Liver (tissue), 10 donors: ENCODE measurements at places on chromosomes 4 and X. TPM values are rescaled to one million over a fixed set of nuclear protein-coding genes. Genes with fewer than 3 reads are reported as not detected.

Gene ITIH6
- not detected for total RNA-seq

Gene FGD1
- total RNA-seq = 0.50 TPM

Gene EMCN
- total RNA-seq = 2.4 TPM

Gene IQCM
- total RNA-seq = not detected

Gene AR
- 2.8 TPM for total RNA-seq

Gene NKX6-1
- not detected for total RNA-seq

- no peak for DNase-seq
Observed at GRCh38 chr4:101710806-101711205, 79.7 kb upstream of the BANK1 start.

GRCh38 chrX:154821523-154821922 lies 12.9 kb downstream of the SMIM9 start:
- DNase-seq = no peak

DNA sequence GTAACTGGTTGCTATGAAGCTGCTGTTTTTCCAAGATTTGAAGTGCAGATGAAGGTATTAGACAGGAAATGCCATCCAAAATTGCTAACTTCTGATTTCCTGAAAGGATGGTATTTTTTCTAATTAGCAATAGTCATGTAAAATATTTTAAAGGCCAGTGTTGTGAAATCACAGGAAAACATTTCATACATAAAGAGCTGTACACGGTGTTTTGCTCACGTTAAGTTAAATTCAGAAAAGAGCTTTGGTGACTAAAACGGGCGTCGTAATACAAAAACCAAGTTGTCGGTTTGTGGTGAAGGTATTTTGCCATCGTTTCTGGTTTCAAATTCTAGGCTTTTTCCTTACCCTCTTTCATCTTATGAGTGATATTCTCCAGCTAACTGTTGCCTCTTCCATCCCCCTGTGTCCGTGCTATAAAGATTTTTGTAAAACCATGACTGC lies 39.8 kb downstream of the AFF1 start:
- DNase-seq = no peak

DNA sequence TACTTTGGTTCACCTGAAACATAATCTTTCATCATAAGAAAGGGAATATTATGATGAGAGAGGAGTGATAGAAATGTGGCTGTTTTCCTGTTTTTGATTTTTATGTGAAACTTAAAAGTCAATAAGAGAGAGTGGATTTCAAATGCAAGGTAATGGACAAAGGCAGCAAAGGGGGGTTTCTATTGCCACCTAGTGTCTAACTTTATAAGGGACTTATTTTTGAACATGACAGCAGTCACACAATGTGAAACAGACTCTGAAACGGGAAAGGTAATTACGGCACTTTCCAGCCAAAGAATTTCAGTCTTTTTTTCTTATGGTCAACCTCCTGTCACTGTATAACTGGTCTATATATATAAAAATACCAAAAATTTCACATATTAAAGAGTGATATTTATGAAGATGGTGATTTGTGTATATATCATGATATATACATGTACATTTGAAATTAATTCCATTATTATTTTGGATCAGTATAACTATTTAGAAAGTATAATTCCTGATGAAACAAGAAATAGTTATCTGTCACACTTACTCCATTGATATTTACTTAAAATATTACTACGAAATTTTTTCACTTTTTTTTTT lies 127.1 kb downstream of the FBXO8 start:
- DNase-seq = no peak

DNA sequence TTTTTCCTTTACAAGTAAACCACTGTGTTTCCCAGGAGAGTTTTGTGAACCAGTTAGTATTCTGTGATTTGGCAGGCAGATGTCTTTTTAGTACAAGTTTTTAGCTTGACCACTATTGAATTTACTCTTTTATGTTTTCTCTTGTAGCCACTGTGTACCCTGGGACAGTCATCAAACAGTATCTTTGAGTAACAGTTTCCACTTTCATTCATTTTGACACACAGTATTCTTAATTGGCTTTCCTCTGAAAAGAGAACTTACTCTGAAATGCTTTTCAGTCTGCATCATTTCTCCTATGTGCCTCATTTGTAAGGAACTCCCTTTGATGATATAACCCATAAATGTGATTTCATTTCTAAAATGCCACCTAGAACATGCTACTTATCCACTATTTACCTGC lies 476.5 kb downstream of the PDGFC start:
- DNase-seq = no peak

- no peak for DNase-seq
Observed at GRCh38 chr4:110119337-110119736, 79.1 kb downstream of the ELOVL6 start.

- DNase-seq = no peak
Observed at GRCh38 chr4:181950372-181951127, 292.7 kb upstream of the TENM3 start.

GRCh38 chrX:70049406-70049805 lies 332 bp downstream of the AWAT2 start:
- DNase-seq = no peak

DNA sequence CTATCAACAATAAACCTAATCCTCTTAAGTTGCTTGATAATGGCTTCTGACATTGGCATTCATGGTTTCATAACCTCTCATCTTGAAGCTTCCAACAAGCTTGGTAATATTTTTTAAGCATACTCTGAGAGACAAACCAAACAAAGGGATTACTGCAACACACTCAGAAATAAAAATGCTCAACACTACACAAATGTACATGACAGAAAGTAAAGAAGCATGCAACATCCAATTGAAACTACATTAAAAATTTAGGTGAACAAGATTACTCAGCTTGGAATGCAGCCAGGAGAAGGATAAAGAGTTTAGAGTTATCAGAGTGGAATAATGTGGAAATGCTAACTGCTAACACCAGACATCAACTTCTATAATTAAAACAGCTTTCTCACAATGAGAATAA lies 1136.6 kb upstream of the PABPC4L start:
- DNase-seq = no peak

DNA sequence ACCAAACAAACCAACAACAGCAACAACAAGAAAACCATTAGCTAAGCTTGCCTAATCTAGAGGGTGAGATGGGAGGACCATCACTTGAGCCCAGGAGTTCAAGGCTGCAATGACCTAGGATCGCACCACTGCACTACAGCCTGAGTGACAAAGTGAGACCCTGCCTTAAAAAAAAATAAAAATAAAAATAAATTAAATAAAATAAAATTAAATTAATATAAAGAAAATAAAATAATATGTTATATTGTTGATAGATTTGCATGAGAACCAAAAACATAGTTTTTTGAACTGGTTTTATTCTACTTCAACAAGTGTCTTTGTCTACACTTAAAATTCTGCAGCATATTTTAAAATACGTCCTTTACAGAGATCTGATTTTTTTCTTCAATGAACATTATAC lies 2683.1 kb downstream of the ARAP2 start:
- no peak for DNase-seq

DNA sequence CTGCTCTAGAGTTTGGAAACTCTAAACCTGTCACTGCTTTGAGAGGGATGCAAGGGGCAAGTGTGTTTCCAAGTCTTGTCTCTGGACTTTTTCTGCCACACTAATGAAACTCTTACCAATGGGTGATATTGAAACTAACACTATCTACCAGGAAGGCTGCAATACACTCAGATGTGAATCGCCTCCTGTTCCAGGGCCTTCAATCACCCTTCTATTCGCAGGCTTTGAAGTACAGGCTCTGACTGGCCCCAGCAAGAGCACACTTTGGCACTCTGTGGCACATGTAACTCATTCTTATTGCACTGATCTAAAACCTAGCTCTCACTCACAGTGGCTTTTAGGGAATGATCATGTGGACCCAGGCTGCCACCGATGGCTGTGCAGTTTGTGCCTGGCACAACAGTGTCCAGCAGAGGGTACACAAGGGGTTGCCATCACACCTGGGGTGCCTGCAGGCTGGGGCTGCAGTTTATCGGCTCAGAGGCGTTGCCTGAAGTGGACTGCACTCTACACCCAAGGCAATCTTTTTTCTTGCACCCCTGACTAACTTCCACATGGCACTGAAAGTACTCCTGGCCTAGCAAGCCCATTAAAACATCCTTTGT lies 210.8 kb downstream of the MGST2 start:
- DNase-seq = no peak

DNA sequence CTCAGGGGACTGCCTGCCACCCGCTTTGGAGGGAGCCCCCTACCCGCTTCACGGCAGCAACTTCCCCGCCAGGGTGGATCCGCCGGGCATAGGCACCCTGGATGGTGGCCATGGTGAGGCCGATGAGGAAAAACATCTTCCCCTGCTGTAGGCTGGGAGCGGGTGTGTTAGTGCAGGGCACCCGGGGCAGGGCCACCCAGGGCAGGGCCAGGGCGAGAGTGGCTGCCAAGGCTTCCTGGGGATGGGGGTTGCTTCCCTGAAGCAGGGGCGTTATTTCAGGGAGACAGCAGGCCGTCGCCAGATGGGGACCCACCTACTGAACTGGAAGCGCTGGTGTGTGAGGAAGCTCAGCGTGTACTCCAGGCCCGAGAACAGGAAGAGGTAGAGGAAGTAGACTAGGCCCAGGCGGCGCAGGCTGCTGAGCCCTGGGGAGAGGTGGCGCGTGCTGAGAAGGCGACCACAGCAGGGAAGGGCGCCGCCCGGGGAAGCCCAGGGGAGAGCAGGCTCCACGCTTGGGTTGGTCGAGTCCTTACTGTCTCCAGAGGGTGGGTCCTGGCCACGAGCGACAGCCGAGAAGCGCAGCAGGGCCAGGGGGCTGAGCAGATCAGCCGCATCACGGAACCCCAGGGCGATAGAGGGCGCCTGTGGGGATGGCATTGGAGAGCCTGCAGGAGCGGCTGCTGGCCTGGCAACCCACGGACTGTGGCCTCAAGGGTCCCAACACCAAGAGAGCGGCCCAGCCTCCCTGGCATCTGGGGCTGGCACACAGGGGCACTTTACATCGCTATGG lies 31.5 kb downstream of the NOP14 start:
- no peak for DNase-seq

GRCh38 chr4:3829956-3830773 lies 64.0 kb downstream of the ADRA2C start:
- DNase-seq = no peak

GRCh38 chr4:141771889-141772830 lies 135.8 kb downstream of the IL15 start:
- no peak for DNase-seq

DNA sequence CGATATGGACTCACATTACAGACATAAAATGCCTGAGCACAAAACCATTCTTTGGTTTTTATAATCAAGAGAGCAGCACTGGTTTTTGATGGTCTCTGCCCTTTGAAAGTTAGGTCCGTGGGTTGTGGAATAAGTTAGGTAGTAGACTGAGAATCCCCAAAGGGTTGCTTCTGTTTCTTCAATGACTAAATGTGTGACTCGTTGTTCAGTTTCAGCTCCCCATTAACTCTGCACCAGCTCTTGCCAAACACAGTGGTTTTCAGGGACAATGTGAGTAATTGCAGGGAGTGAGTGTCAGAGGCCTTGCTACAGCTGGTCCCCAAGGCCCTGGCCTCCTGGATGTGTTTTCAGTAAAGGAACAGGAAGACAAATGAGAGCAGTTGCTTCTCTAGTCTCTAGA lies 24.8 kb downstream of the SMIM20 start:
- no peak for DNase-seq

DNA sequence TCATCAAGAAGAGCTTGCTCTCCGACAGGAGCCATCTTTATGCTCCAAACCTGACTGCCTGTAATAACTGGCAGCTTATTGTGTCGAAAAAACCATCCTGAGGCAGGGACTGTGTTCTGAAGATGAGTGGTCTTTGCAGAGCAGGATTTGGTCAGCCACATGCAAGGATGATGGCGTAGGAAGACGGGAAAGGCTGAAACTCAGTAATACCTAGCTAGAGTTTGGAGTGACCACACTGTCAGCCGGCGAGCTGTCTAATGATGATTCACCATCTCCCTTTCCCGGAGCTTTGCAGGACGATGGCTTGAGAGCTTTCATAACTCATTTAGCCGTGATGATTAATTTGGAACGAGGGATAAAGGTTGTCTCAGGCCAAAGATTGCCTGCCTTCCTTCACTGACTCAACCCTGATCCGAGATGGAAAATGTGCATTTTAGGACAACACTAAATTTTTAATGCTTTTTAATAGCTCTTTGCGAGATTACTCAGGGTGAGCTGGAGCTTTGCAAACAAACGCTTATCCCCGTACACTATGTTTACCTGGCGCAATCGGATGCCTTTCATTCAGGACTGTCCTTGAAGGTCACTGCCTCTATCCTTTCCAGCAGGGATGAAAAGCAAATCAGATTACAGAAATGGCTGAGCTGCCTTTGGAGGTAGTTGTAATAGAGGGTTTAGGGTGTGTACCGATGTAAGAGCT lies 288.5 kb downstream of the ASMT start:
- DNase-seq = no peak
